ENCODE measurements at places on chromosomes 12 and 14. TPM values are rescaled to one million over a fixed set of nuclear protein-coding genes. Genes with fewer than 3 reads are reported as not detected.

DNA sequence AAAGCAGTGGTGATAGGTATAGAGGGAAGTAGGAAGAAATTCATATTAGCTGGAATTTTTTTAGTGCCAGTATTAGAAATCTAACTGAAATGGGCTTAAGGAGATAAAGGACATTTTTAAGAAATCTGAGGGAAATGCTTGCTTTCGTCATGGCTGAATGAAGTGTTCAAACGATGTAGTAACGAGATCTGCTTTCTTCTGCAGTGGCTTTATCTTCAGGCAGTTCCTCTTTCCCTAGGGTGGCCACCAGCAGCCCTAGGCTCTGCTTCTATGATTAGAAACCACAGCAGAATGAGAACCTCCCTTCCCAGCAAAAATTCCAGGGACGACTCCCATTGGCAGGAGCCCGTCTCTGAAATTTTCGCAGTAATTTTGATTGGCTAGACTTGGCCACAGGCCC is 163.9 kb upstream of the FRMD6 start:
- DNase-seq: no peak

- DNase-seq: no peak
Measured at GRCh38 chr14:28496364-28496763, 270.2 kb upstream of the FOXG1 start.

The FAM181A gene
- not detected for polyA plus RNA-seq

The CCDC177 gene
- 0.03 TPM for polyA plus RNA-seq

The NKX2-1 gene
- 0.45 TPM for polyA plus RNA-seq
